NCI-H774 (cell line): ENCODE measurements at places on chromosomes 13 and 19.

- no peak for DNase-seq
Measured at GRCh38 chr13:98785405-98785804, 32.9 kb upstream of the SLC15A1 start.

DNA sequence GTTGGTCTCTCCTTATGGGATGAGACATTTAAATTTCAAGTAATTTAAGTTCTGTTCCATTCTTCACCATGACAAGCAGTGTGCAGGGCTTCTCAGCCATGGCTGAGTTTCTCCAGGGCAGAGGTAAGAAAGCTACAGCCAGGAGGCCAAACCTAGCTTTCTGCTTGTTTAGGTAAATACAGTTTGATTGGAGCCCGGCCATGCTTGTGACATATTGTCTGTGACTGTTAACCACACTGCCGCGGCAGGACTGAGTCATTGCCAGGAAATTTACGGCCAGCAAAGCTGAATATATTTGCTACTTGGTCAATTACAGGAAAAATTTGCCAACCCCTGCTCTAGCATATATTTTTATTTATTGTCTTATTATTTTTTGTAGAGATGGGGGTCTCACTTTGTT, 10.7 kb downstream of the NLRP8 start:
- no peak for DNase-seq

- DNase-seq, result no peak
Measured at GRCh38 chr13:92994056-92994455, 232.6 kb upstream of the GPC6 start.

DNA sequence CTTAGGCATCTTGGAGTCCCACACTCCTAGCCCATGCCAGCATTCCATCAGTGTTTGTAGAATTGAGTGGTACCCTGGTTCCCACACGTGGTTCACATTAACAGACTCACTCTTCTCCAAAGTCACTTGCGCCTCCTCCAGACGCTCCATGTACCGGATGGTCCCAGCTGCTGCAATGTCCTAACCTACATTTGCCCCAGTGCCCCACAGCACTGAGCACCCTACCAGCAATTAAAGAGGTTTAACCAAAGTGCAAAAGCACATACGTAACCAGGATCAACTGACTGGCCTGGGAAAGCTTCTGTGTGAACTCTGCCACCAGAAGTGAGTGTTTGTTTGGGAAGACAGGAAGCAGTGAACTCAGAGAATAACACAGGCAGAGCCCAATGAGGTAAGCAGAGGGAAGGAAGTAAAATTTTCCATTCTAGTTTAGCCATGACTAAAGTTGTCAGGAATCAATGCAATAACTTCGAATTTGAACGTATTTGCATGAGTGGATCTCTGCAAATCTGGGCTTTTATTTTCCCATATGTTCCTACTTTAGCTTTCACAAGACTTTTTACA, 7.3 kb upstream of the MEDAG start:
- DNase-seq, result no peak

GRCh38 chr19:7519361-7520130, 2.9 kb upstream of the MCOLN1 start:
- no peak for DNase-seq

DNA sequence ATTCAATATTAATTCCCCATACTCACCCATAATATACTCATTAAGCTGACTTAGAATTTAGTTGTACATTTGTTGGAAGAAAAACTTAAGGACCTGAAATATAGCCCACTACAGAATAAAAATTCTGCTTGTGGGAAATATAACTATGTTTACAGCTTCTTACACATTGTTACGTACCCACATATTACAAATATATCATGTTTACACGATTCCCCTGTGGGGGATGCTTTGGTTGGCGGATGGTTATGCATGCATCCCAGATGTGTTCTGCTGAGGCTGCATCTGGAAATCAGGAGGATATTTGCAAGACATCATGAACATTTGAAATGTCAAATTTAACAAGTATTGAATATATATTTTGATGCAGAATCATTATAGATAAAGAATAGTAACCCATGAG, 79.5 kb upstream of the KL start:
- DNase-seq, result no peak

DNA sequence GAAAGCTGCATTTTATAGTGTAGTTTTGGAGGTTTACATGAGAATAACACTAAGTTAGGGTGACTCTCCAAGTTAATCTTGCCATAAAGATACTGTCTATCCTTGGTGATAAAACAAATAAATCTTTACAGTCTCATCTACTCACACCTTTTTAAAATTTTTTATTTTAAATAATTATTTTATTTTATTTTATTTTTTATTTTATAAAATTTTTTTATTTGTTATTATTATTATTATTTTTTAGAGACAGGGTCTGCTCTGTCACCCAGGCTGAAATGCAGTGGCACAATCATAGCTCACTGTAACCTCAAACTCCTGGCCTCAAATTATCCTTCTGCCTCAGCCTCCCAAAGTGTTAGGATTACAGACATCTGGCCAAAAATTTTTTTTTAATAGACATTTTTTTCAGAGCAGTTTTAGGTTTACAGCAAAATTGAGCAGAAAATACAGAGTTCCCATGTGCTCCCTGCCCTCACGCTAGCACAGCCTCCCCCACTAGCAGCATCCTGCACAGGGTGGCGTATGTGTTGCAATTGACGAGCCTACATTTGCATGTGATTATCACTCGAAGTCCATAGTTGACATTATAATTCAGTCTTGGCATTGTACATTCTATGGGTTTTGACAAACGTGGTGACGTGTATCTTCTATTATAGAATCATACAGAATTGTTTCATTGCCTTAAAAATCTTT, 41.0 kb downstream of the RASL11A start:
- no peak for DNase-seq

DNA sequence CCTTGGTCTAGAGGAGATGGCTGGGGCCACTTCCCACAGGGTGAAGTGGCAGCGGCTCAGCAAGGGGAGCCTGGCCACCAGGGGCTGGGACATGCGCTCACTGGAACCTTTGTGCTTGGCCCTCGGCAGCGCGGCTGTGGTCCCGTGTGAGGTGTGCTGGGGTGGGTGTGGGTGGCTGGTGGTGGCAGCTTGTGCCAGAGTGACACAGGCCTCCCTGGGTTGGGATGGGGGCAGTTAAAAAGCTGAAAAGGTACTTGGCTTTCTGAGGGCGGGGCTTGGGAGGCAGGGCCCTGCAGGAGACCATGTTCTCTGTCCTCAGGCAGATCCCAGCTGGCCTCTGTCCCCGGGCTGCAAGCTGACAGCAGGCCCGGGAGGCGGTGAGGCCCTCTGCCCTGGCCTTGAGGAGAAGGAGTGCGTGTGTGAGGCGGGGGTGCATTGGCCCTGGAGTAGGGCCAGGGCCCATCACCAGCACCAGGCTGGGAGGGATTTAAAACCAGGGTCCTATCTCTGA, 17.3 kb downstream of the MPND start:
- DNase-seq, result no peak
